ENCODE measurements at places on chromosomes 1 and 21. TPM values are rescaled to one million over a fixed set of nuclear protein-coding genes. Genes with fewer than 3 reads are reported as not detected.

GRCh38 chr1:38448893-38449292 lies 402.3 kb upstream of the POU3F1 start:
- no peak for DNase-seq
- H3K4me1 ChIP-seq, result peaks cover 34% of the 10 kb centered on the region
- H3K27me3 ChIP-seq, result no peaks in the 10 kb centered on the region
- H3K4me3 ChIP-seq, result no peak overlapping the region
- H3K36me3 ChIP-seq, result no peaks in the 10 kb centered on the region
- H3K27ac ChIP-seq, result no peak overlapping the region

DNA sequence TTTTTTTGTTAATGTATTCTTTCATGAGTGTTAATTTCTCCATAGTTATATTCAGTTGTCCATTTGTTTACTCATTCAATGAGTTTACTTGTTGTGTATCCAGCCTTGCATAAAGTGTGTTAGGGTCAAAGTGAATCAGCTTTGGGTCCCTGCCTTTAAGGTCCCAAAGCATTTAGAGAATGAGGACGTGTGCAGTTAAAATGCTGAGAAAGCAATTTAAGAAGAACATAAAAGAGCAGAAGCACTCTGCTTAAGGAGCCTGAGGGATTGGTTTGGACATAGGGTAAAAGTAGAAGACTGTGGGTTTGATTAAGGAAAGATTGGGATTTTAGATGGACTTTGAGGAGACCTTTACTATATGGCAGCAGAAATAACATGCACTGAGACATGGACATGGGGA lies 3.5 kb downstream of the OR14I1 start:
- no peak for DNase-seq
- no peak overlapping the region for H3K27ac ChIP-seq
- no peaks in the 10 kb centered on the region for H3K27me3 ChIP-seq
- no peak overlapping the region for H3K4me3 ChIP-seq

GRCh38 chr21:25939396-25939761 lies 204.6 kb downstream of the GABPA start:
- no peak for DNase-seq
- H3K4me3 ChIP-seq, result no peak overlapping the region
- peak overlapping the region; percentile 23 for H3K27ac ChIP-seq
- H3K27me3 ChIP-seq, result no peaks in the 10 kb centered on the region

- H3K27me3 ChIP-seq, result no peaks in the 10 kb centered on the region
- H3K4me3 ChIP-seq, result no peak overlapping the region
- H3K36me3 ChIP-seq, result peaks cover 68% of the 10 kb centered on the region
Observed at GRCh38 chr1:156257711-156258110, 9.9 kb upstream of the PAQR6 start.

DNA sequence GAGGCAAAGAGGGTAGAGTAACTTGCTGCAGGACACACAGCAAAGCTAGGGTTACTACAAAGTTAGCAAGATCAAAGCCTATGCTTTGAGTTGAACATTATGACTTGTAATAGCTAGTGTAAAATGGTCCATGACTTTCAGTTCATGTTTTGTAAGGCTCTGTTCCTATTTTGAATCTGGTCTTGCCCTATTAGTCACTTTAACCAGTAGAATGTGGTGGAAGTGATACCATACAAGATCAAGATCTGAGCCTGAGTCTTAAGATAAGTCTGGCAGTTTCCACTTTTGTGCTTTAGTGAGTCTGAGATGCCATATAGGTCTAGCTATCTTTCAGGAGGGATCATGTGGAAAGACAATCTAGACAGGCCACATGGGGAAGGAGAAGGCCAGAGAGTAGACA lies 282.1 kb upstream of the BRINP3 start:
- H3K4me1 ChIP-seq, result no peaks in the 10 kb centered on the region
- no peaks in the 10 kb centered on the region for H3K27me3 ChIP-seq
- no peak overlapping the region for H3K4me3 ChIP-seq
- H3K27ac ChIP-seq, result no peak overlapping the region
- no peaks in the 10 kb centered on the region for H3K36me3 ChIP-seq

DNA sequence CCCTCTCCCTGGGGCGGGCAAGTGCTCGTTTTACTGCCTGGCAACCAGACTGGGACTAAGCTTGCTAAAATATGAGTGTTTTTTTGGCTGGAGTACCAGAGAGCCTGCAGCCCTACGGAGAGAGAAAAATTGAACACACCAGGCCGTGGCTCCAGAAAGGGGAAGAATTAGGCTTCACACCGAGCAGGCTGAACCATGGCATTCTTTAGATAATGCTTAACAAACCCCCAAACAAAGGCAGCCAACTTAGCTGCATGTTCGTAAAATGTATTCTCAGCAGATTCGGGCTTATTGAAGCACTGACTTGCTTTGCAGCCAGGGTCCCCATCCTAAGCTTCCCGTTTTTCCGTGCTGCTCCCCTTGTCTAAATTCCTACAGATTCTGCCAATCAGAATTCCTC lies 76.6 kb downstream of the LMX1A start:
- no peaks in the 10 kb centered on the region for H3K4me1 ChIP-seq
- no peak overlapping the region for H3K4me3 ChIP-seq
- H3K27ac ChIP-seq, result no peak overlapping the region
- no peaks in the 10 kb centered on the region for H3K27me3 ChIP-seq

- no peak overlapping the region for H3K27ac ChIP-seq
- no peak for DNase-seq
- H3K4me3 ChIP-seq, result no peak overlapping the region
Observed at GRCh38 chr1:111873460-111874030, 115.9 kb downstream of the KCND3 start.

- no peaks in the 10 kb centered on the region for H3K36me3 ChIP-seq
- no peak overlapping the region for H3K4me3 ChIP-seq
- peak; percentile 15 for DNase-seq
Observed at GRCh38 chr1:160837558-160838205, 25.0 kb downstream of the CD244 start.

- no peaks in the 10 kb centered on the region for H3K4me1 ChIP-seq
- H3K27me3 ChIP-seq, result peaks cover 24% of the 10 kb centered on the region
- H3K4me3 ChIP-seq, result no peak overlapping the region
- DNase-seq, result no peak
Observed at GRCh38 chr1:159122005-159122621, 45.5 kb upstream of the AIM2 start.

DNA sequence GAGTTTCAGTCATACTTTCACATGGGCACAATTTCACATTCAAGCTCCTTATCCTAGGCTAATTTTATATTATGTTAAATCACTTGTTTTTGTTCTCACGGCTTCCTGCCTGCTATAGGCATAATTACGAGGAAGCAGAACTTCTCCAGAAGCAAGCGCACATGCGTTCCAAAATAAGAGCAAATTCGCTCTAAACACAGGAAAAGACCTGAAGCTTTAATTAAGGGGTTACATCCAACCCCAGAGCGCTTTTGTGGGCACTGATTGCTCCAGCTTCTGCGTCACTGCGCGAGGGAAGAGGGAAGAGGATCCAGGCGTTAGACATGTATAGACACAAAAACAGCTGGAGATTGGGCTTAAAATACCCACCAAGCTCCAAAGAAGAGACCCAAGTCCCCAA lies at the start of gene CORT:
Gene CORT, plus strand, starts transcription at position 281 of the 400 bp plus-strand sequence. CDS start 193 bp downstream, outside the sequence.
- no peak within 1 kb of the TSS for H3K4me3 ChIP-seq
- H3K4me1 ChIP-seq, result peaks cover 12% of the 10 kb centered on the region
- peaks cover 5% of the 10 kb centered on the region for H3K36me3 ChIP-seq
- DNase-seq, result no peak

GRCh38 chr1:9037476-9038337 lies 11.5 kb upstream of the SLC2A7 start:
- no peak overlapping the region for H3K4me3 ChIP-seq
- H3K27me3 ChIP-seq, result no peaks in the 10 kb centered on the region
- DNase-seq, result no peak
- H3K4me1 ChIP-seq, result no peaks in the 10 kb centered on the region
- no peaks in the 10 kb centered on the region for H3K36me3 ChIP-seq

DNA sequence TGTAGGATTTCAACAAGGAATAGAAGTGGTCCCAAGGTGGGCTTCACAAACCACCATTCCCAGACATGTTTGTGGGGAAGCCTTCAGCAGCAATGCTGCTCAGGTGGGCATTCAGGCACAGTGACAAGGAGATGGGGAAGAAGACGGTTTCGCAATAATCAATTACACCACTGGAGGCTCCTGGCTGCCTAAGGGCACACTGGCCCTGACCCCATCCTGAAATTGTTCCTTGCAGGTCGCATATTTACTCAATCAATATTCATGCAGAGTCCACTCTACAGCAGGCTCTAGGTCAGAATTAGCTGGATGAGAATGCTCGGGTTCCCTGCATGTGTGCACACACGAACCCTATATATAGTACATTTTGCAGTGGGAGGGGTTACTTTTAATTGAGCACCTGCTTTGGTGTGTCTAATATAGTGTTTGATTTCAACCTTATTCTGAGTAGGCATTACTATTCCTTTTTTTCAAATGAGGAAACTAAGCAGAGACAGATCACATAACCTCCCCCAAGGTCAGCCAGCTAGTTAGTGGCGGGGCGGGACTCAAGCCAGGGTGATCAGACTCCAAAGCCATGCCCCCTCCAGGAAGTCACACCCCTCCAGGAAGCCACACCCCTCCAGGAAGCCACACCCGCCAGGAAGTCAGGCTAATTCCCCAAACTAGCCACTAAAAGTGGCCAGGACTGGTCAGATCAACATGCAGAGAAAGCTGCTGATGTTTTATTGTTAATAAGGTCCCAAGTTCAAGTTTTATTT lies 106.5 kb downstream of the HLCS start:
- no peaks in the 10 kb centered on the region for H3K27me3 ChIP-seq
- no peaks in the 10 kb centered on the region for H3K4me1 ChIP-seq
- no peaks in the 10 kb centered on the region for H3K36me3 ChIP-seq
- no peak overlapping the region for H3K4me3 ChIP-seq
- peak overlapping the region; percentile 9 for H3K27ac ChIP-seq
- peak; percentile 41 for DNase-seq

DNA sequence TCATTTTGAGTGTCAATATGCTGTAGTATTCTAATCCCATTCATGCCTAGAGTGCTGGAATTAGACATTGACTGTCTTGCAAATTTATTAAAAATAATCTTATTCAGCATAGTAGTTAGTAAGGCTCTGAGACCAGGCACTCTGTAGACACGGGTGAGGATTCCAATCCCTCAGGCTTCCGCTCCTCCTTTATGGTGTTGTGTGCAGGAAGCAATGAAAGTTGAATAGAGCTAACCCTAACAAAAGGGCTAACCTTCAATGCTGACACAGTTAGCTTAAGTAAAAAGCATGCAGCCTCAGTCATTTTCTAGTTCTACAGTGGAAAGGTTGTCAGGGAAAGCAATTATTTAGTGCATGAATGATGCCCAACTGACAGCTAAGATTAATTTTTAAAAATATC lies 199.6 kb upstream of the SGIP1 start:
- H3K4me3 ChIP-seq, result no peak overlapping the region
- peaks cover 11% of the 10 kb centered on the region for H3K4me1 ChIP-seq
- no peaks in the 10 kb centered on the region for H3K27me3 ChIP-seq

- no peaks in the 10 kb centered on the region for H3K4me1 ChIP-seq
- H3K4me3 ChIP-seq, result no peak overlapping the region
- no peak overlapping the region for H3K27ac ChIP-seq
- H3K27me3 ChIP-seq, result no peaks in the 10 kb centered on the region
- DNase-seq, result no peak
Observed at GRCh38 chr1:238981317-238981933, 404.9 kb upstream of the CHRM3 start.

GRCh38 chr21:45030682-45031570 lies 43.5 kb upstream of the ADARB1 start:
- H3K27me3 ChIP-seq, result no peaks in the 10 kb centered on the region
- peaks cover 11% of the 10 kb centered on the region for H3K4me1 ChIP-seq
- no peak overlapping the region for H3K4me3 ChIP-seq

- no peak overlapping the region for H3K4me3 ChIP-seq
- H3K36me3 ChIP-seq, result no peaks in the 10 kb centered on the region
- H3K27ac ChIP-seq, result no peak overlapping the region
- no peak for DNase-seq
- peaks cover 51% of the 10 kb centered on the region for H3K4me1 ChIP-seq
Observed at GRCh38 chr1:201265756-201266155, 17.6 kb upstream of the PKP1 start.

DNA sequence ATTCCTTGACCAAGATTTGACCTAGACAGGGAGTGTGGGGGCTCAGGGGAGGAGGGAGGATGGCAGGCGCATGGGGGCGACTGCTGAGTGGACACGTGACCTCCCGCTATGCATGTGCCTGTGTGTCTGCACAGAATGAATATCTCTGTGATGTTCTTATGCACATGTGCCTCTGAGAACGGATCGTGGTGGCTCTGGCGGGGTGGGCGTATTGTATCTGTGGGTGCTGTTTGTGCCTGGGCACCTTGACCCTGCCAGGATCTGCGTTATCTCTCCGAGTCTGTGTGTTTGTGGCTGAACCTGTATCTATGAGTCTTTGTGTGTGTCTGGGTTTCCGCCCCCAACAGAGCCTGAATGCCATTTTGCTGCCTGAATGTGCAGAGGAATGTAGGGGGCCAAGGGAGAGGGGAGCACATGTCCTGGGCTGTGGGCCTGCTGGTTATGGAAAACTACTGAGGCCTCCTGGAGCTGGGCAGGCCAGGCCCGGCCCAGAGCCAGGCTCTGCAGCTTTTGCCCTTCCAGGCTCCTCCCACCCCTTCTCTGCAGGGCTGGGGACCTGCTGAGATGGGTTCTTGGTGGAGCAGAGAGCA lies 102.5 kb downstream of the EBNA1BP2 start:
- no peak overlapping the region for H3K27ac ChIP-seq
- no peaks in the 10 kb centered on the region for H3K27me3 ChIP-seq
- H3K36me3 ChIP-seq, result no peaks in the 10 kb centered on the region
- H3K4me3 ChIP-seq, result no peak overlapping the region
- no peaks in the 10 kb centered on the region for H3K4me1 ChIP-seq

DNA sequence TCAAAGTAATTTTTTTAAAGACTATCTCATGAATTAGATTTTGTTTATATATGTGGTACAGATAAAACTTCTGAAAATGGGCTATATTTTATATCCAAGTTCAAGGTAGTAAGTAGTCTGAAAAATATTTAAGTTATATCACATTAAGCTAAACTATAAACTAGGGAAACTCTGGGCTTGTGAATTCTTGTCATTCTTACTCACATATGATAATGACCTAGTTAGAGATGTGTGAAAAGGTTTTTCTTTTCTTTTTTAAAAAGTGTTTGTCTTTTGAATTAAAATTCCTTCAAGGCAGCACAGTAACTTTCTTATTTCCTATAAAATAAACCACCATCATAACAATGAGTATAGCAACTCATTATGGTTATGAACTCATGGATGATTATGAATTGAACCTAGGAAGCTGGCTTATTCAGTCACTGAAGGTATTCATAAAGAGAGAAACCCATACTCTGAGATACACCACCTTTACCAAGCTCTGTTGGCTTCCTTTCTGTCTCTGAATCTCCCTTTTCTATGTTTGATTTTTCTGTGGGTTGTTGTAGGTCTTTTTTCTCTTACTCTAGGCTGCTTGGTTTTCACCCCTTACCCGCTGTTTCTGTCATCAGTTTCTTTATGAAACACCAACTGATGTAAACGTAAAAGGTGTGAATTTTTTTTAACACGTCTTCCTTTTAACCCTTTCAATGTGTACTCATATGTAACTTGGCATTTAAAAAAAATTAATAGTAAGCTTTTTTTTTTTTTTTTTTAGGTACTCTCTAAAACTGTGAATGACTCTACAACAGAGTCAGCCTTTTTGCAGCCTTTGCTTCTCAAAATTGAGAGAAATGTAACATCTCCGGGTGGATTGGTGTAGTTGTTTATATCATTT lies 25.2 kb downstream of the IL12RB2 start:
- no peaks in the 10 kb centered on the region for H3K27me3 ChIP-seq
- H3K4me3 ChIP-seq, result no peak overlapping the region
- H3K27ac ChIP-seq, result no peak overlapping the region
- no peaks in the 10 kb centered on the region for H3K36me3 ChIP-seq
- no peaks in the 10 kb centered on the region for H3K4me1 ChIP-seq
- no peak for DNase-seq

Gene MIGA1
- 4.4 TPM for polyA plus RNA-seq

Gene AVPR1B
- not detected for polyA plus RNA-seq

Gene CTPS1
- 34.5 TPM for polyA plus RNA-seq

Gene CERS2
- 150 TPM for polyA plus RNA-seq

Gene LAD1
- polyA plus RNA-seq, result not detected

Gene ADCY10
- polyA plus RNA-seq, result 0.15 TPM

Gene ESRRG
- 0.26 TPM for polyA plus RNA-seq

Gene PSMD4
- 419 TPM for polyA plus RNA-seq

Gene CFAP141
- not detected for polyA plus RNA-seq

Gene CNR2
- not detected for polyA plus RNA-seq

All from SK-N-SH (cell line).